Activated effector memory CD4-positive, alpha-beta T cell treated with Interleukin-2 at 50 U/mL for 16 hours (primary cell): ENCODE measurements at places on chromosomes 3 and 15.

DNA sequence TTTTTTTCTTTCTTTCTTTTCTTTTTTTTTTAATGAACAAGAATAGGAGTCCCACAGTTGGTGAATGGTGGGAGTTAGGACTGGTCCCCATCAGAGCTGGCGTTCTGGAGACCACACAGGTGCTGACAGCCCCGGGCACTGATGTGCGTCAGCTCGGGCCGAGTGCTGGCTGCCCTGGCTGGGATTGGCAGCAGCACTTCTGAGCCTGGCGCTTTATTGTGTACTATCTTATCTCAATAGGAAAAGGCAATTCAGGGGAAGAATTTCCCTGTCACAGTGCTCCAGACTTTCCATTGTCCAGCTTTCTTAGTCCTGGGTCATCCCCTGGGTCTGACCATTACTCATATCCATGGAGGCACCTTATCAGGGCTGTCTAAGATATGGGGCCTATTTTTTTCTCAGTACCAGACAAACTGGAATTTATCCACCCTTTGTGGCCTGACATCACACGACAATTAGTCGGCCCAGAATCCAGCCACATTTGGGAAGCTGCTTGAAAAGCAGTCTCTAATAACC, 54.1 kb downstream of the TMEM44 start:
- no peak for DNase-seq

DNA sequence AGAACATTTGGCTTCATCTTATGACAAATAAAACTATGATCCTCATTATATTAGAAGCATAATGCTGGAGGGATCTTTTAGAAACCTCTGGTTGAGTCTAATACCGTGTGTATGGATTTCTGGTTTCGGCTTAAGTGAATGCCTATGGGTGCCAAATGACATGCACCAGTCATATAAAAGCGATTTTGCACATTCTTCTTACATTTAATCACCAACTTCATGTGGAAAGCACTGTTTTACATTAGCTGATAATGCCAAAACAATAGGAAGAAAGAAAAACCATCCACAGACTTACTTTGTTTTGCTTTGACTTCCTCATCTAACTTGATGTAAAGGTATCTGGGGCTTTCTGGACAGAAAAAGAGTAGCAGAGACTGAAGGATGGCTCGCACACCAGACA, 20.9 kb downstream of the SLC2A2 start:
- DNase-seq = no peak

DNA sequence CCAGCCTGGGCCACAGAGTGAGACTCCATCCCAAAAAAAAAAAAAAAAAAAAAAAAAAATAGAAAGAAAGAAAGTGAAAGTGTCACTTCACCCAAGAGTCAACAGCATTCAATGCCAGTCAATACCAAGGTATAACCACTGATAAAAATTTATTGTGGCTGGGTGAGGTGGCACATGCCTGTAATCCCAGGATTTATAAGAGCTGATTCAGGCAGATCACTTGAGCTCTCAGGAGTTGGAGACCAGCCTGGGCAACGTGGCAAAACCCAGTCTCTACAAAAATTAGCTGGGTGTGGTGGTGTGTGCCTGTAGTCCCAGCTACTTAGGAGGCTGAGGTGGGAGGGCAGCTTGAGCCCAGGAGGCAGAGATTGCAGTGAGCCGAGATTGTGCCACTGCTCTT, 46.5 kb upstream of the PIK3CB start:
- no peak for DNase-seq

DNA sequence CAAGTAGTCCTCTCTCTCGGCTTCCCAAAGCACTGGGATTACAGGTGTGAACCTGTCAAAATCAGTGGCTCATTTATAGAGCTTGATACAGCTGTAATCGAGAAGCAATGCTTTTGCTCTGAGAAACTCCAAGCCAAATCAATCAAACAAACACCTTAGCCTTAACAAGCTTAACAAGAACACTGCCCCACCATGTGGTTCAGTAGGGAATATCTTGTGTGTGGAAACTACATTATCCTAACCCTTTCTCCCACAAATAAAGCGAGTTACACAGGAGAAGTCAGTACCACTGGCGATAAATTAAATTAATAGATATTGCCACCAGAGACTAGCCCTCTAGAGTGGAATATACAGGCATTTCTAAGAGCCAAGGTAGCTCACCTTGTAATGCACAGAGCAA, 13.9 kb downstream of the CDAN1 start:
- no peak for DNase-seq

DNA sequence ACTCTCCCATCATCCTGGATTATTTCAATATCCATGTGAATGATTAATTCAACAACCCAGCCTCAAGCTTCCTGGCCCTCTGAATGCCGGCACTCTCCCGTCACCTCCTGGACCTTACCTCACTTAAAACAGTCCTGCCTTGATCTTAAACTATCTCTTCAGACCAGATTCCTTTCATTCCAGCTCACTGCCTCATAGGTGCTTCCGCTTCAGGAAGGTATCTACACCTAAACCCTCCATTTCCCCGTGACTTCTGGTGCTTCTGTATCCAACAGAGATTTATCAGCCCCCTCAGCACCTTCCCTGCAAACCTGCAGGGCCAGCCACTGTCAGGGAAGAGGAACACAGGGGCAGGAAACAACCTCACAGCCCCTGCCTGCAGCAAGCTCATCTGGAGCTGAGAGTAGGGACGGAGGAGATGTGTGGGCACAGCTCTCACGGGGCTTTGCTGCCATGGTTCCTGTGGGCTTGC, 98.9 kb upstream of the TJP1 start:
- no peak for DNase-seq

DNA sequence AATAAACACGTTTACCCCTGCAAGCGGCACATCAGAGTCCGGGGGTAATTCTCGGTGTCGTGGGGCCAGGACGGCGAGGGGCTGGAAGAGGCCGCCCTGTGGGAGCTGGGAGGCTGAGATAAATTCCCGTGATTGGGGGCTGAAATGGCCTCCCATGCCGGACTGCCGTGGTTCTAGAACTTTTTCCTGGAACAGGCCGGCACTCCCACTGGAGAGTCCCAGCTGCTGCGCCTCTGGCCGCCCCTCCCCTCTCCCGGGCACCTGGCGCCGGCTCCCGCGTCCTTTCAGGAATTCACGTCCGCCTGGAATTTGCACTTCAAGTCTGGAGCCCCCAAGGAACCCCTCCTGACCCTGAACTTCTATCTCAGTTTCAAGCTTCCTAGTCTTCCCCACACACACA, 10.8 kb upstream of the LRRC2 start:
- no peak for DNase-seq

GRCh38 chr3:14769544-14770325, 49.0 kb upstream of the FGD5 start:
- no peak for DNase-seq

- DNase-seq = no peak
Measured at GRCh38 chr3:29079358-29079757, 201.5 kb upstream of the RBMS3 start.

GRCh38 chr3:13358643-13359042, 61.5 kb downstream of the NUP210 start:
- no peak for DNase-seq

GRCh38 chr3:59538753-59539432, 489.1 kb upstream of the CFAP20DC start:
- DNase-seq = no peak

DNA sequence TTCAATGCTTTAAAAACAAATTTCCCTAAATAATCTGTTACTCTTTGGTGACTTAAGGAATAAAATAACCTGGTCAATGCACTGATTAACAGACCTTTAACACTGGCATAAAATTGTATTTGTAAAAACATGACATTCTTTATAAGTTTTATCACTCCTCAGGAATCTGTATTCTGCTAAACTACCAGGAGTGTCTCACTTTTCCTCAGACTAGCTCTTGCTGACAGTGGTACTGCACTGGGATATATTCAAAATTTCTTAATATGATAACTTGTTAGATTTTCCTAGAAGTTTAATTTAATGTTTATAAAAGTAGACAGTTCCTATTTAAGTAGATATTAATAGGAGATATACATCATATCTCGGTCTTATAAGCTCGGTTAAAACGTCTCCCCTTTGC, 363.4 kb upstream of the ARHGEF26 start:
- no peak for DNase-seq

- DNase-seq = no peak
Measured at GRCh38 chr15:89364341-89364740, 29.7 kb upstream of the POLG start.

GRCh38 chr3:112894258-112894657, 47.6 kb upstream of the CD200R1L start:
- no peak for DNase-seq

DNA sequence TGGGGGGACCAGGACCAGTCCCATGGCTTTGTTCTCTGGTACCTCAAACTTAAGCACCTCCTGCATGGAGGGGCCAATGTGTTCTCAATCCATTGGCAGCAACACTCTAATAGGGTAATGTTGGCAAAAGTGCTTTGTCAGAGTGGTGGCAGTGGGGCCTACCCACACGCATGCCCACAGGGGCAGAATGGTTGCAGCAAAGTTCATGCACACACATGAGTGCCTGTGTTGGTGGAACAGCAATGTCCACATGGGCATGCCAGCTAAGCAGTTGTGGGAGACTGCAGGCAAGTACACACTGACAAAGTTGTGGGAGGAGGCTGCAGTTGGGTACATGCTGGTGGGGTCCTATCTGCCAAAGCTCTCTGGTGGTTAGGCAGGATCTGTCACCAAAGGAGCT, 645.2 kb downstream of the ZNF385D start:
- no peak for DNase-seq

DNA sequence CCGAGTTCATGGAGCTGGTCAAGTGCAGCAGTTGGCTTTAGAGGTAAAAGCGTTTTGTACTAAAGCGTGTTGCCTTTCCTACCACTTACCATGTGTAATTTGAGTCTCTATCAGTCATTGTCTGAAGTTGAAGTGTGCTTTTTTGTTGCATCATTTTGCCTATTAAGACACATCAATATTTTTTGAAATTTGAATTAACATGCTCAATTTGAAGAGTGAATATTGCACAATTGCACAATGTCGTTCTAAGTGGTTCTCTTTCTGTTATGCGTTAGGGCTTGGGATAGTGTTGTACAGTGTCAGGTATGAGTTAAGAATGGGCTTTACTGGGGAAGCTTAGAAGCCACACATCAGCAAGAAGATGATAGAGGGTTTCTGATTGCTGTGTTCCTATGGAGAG, 84.0 kb upstream of the ACKR4 start:
- DNase-seq = no peak

DNA sequence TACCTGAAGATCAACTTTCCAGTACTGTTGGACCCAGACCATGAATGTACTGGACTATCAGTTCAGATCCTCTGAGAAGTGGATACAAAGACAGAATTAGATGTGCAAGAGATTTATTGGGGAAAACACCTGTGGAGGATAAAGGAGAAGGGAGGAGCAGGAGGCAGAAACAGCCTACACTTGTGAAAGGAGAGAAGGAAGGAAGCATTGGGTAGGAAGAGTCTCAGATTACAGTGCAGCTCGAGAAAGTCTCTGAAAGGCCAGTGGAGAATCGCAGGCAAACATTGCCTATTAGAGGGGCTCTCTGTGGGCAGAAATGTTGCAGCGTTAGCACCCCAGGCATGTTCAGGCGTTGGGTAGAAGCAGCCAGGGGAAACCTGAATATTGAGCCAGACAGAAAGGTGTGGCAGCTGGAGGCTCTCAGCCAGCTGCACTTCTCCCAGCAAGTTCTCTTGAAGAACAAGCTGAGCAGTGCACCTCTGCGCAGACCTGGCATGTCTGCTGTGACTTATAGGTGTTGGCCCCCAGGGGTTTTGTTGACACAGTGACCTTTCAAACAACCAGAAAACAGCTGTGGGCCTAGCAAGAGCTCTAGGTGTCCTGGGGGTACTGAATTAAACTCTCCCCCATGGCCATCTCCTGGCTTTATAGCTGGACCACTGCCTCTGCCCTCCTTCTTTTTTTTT, 7.0 kb downstream of the CHST14 start:
- DNase-seq = no peak

GRCh38 chr3:31937225-31937624, 43.8 kb downstream of the OSBPL10 start:
- DNase-seq = no peak

DNA sequence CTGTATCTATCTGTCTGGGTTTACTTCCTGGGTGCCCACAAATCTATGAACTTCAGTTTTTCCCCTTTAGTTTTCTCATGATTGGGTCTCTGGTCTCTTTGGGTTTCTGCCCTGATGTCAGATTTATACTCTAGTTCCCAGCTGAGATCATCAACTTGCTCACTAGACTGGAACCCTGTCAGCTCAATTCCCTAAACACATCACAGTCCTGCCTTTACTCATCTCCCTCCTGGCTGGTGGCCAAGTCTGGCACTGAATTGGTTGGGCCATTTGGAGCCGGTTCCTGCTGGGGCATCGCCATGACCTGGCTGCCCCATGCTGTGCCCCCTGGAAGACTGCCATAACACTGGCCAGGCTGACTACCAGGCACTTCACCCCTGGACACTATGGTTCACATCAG, 345.3 kb downstream of the CHST2 start:
- no peak for DNase-seq

DNA sequence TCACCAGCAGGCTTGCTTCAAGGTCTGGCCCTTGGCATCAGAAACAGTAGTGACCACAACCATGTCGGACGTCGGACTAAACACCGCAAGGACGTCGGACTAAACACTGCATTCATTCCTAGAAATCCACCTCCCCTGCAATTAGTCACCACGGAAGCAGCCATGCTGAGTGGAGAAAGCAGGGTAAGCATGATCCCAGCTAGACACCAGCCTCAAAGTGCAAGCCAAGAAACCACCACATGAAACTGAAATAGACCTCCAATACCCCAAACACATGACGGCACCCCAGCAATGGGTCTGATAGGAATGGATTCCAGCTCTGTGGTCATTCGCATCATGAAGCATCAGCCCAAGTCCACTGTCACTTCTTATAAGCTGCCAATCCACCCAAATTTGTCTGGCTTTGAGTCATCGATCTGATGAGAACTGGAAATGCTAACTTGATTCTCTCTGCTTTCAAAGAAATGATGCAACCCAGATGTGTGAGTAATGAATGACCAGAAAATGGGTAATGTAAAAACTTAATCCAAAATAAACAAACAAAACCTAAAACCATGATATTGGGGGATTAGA, 348.3 kb upstream of the TMCO5A start:
- no peak for DNase-seq

DNA sequence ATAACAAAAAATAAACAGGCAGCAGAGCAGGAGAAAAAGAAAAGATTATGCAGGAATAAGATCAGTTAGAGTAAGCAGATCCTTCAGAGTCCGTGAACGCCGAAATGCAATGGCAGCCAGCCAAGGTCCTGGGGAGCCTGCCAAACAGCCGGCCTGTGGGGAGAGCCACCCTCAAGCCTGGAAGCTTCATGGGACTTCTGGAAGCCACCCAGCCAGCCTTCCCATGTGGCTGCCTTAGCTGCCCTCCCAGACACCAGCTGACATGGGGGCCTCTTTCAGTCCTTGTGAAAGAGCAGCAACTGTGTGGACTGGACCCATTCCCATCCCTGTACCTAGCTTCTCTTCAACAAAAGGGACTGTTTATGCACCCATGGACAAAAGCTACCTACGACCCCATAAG, 64.9 kb upstream of the RAD18 start:
- no peak for DNase-seq

DNA sequence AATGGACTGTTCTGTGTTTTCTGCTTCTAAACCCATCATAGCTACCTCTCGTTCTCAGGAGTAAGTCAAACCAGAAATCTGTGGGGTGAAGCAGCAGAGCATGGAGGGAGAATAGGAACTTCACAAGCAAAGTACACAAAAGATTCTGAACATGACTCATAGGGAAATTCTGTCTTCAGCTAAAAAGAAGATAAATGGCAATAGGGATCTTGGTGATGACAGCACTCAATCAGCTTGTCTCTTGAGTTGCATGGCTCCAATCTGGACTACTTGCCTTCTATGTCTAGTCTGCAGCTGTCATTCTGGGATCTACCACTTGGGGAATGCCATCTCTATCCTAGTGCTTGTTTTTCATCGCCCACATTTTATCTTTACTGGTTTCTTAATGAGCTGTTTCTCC, 13.5 kb upstream of the GRAMD1C start:
- DNase-seq = no peak

- DNase-seq = no peak
Measured at GRCh38 chr15:64452988-64453688, 7.2 kb upstream of the ZNF609 start.
